ENCODE measurements at places on chromosomes 2 and 18.

GRCh38 chr2:100222844-100223243, 80.5 kb upstream of the AFF3 start:
- H3K27me3 ChIP-seq: no peaks in the 10 kb centered on the region
- H3K36me3 ChIP-seq: no peaks in the 10 kb centered on the region
- no peak overlapping the region for H3K27ac ChIP-seq
- no peak for DNase-seq

GRCh38 chr2:149799013-149799705, 211.6 kb upstream of the MMADHC start:
- H3K36me3 ChIP-seq: no peaks in the 10 kb centered on the region
- no peak overlapping the region for H3K27ac ChIP-seq
- no peaks in the 10 kb centered on the region for H3K4me1 ChIP-seq
- DNase-seq: peak; percentile 6
- no peaks in the 10 kb centered on the region for H3K27me3 ChIP-seq
- no peak overlapping the region for H3K4me3 ChIP-seq

DNA sequence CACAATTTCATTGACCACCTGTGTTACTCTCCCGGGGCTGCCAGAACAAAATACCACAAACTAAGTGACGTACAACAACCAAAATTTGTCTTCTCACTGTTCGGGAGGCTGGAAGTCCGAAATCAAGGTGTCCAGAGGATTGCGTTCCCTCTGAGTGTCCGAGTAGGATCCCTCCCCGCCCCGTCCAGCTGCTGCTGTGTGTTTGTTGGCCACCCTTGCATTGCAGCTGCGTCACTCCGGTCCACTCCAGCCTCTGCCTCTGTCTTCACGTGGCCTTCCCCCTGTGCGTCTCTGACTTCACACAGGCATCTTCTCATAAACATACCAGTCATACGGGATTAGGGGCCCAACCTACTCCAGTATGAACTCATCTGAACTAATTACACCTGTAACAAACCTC, 251.8 kb upstream of the SMIM21 start:
- no peak overlapping the region for H3K27ac ChIP-seq
- no peaks in the 10 kb centered on the region for H3K36me3 ChIP-seq
- DNase-seq: peak; percentile 7

DNA sequence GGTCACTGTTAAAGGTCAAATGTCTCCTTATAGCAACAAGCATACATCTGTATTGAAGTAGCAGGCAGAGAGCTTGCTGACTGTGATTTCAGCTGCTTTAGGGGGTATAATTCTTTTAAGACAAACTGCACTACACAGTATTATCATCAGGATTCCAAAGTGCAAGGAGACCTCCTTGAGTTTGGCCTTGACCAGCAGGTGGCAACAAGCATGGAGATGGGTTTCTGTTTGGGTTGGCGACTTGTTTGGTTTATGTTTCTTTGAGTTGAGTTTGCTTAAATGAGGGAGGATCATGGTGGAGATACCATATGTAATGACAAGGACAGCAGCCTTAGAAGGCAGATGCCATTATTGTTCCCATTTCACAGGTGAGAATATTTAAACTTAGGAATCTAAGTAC, 681.0 kb upstream of the ID2 start:
- H3K4me3 ChIP-seq: no peak overlapping the region
- peak; percentile 11 for DNase-seq
- H3K27me3 ChIP-seq: no peaks in the 10 kb centered on the region
- no peak overlapping the region for H3K27ac ChIP-seq
- no peaks in the 10 kb centered on the region for H3K4me1 ChIP-seq

- no peak for DNase-seq
- no peaks in the 10 kb centered on the region for H3K27me3 ChIP-seq
- no peaks in the 10 kb centered on the region for H3K36me3 ChIP-seq
- H3K27ac ChIP-seq: no peak overlapping the region
- no peaks in the 10 kb centered on the region for H3K4me1 ChIP-seq
These were observed 10.2 kb upstream of the ALPP start for GRCh38 chr2:232368311-232368731.

DNA sequence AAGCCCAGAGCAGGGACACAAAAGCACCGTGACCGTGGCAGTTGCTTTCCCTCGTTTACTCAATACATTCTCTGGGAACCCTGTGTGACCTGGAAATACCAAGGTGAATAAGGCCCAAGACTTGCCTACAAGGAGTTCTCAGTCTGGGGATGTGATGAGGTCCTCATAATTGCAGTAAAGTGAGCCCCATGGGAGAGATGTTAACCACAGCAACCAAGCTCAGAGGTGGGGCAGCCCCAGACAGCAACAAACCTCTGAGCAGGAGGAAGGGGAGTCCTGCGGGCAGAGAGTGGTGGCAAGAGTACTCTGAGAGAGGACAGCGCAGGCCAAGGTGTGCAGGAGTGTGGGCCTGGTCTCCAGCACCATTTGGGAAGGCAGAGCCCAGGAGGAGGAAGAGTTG, 91.6 kb downstream of the TTC32 start:
- no peak for DNase-seq
- H3K36me3 ChIP-seq: no peaks in the 10 kb centered on the region
- no peak overlapping the region for H3K4me3 ChIP-seq
- H3K4me1 ChIP-seq: no peaks in the 10 kb centered on the region
- H3K27me3 ChIP-seq: no peaks in the 10 kb centered on the region
- H3K27ac ChIP-seq: no peak overlapping the region

- H3K4me3 ChIP-seq: no peak overlapping the region
- H3K36me3 ChIP-seq: no peaks in the 10 kb centered on the region
- no peaks in the 10 kb centered on the region for H3K27me3 ChIP-seq
- DNase-seq: no peak
- H3K27ac ChIP-seq: no peak overlapping the region
- H3K4me1 ChIP-seq: no peaks in the 10 kb centered on the region
These were observed 86.3 kb upstream of the FSHR start for GRCh38 chr2:49240608-49241007.

DNA sequence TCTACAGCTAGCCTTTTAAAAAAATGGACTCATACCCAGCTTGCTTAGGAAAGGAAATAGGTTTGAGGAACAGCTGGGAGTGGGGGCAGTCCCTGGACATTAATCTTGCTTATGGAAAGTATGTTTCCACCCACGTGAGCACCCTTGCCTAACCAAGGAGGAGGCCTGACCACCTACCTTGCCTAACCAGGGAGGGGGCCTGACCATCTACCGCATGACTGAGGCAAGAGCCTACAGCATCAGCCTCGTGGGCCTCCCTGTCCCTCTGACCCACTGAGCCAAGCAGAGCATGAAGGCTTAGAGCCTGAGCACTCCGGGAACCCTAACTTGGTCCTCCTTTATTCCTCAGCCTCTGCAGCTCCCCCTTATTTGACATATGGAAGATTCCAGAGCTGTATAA, 20.2 kb downstream of the PRKAG3 start:
- no peak overlapping the region for H3K27ac ChIP-seq
- peaks cover 12% of the 10 kb centered on the region for H3K36me3 ChIP-seq
- no peaks in the 10 kb centered on the region for H3K27me3 ChIP-seq

GRCh38 chr2:49426996-49427395, 272.7 kb upstream of the FSHR start:
- H3K4me1 ChIP-seq: no peaks in the 10 kb centered on the region
- H3K4me3 ChIP-seq: no peak overlapping the region
- no peak overlapping the region for H3K27ac ChIP-seq
- H3K36me3 ChIP-seq: no peaks in the 10 kb centered on the region
- no peaks in the 10 kb centered on the region for H3K27me3 ChIP-seq
- DNase-seq: no peak

DNA sequence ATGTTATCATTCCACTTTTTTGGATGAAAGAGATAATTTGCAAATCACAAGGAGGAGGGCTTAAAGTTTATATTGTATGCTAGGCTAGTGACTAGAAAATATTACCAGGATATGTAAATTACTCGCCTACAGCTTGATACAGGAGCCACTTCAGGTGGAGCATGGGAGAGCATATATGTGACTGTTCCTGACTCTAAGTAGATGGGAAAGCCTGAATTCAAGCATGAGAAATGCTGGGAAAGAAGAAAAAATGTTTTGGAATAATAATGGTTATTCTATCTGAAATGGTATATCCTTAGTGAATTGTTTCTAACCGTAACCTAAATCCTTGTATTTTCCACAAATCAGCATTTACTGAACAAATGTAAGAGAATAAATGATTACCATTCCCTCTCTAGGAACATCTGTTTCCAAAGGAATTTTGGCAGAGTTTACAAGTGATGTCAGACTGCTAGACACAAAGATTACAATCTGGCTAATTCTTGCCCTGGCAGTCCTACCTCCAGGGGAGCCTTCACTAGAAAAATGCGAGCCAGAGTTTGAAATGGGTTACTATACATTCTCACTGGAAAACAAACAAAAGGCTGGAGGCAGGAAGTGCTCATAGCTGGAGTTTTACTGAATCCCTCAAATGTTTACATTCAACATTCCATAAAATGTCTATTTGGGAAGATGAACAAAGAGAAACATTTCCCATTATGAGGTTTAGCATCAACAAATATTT, 129.4 kb upstream of the MAPRE2 start:
- H3K4me3 ChIP-seq: no peak overlapping the region
- H3K27ac ChIP-seq: no peak overlapping the region
- H3K4me1 ChIP-seq: peaks cover 3% of the 10 kb centered on the region
- H3K27me3 ChIP-seq: no peaks in the 10 kb centered on the region
- peak; percentile 15 for DNase-seq
- no peaks in the 10 kb centered on the region for H3K36me3 ChIP-seq

GRCh38 chr18:5961828-5962150, 66.5 kb upstream of the TMEM200C start:
- no peaks in the 10 kb centered on the region for H3K36me3 ChIP-seq
- no peak overlapping the region for H3K4me3 ChIP-seq
- H3K4me1 ChIP-seq: no peaks in the 10 kb centered on the region
- no peaks in the 10 kb centered on the region for H3K27me3 ChIP-seq
- H3K27ac ChIP-seq: no peak overlapping the region
- DNase-seq: no peak

DNA sequence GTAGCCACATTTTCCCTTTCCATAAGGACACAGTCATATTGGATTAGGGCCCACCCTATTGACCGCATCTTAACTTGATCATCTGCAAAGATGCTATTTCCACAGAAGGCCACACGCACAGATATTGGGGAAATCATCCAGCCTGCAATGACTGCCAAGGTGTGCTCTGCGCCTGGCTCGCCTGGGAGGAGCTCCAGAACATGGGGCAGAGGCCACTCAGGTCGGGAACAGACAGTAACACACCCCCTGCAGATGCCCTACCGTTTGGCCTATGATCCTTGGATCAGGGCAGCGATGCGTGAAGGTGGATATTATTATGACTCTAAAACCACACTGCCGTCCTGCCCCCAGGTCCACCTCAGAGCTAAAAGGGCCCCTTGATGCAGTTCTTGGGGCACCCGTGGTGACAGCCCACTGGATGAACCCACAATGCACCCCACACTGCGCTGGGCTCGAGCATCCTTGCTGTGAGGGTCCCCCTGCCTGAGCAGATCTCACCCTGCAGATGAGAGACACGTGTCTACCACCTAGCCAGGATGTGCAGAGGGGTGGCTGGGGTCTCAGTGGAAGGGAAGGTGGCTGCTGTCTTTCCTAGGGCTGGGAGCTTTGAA, 72.9 kb upstream of the ZNF516 start:
- H3K4me1 ChIP-seq: no peaks in the 10 kb centered on the region
- H3K4me3 ChIP-seq: no peak overlapping the region
- H3K27me3 ChIP-seq: no peaks in the 10 kb centered on the region
- H3K27ac ChIP-seq: no peak overlapping the region

- no peak for DNase-seq
- H3K27ac ChIP-seq: no peak overlapping the region
- no peak overlapping the region for H3K4me3 ChIP-seq
- no peaks in the 10 kb centered on the region for H3K4me1 ChIP-seq
These were observed 56.0 kb upstream of the ACAA2 start for GRCh38 chr18:49869354-49869753.

DNA sequence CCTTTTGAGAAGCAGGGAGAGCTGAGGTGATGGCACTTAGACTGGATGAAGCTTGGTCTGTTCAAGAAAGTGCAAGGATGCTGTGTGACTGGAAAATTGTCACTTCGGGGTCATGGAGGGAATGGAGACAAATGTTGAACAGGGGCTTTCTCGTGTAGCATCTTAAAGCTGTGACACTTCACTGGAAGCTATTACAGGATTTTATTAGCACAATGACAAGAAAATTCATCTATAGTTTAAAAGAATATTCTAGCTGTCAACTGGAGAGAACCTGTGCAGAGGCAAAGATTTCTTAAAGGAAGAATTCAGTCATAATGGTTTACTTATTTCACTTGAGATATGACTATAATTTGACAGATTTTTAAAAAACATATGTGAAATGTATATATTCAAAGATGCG, 963.9 kb upstream of the ZEB2 start:
- no peaks in the 10 kb centered on the region for H3K36me3 ChIP-seq
- no peak overlapping the region for H3K27ac ChIP-seq
- no peaks in the 10 kb centered on the region for H3K27me3 ChIP-seq
- no peak overlapping the region for H3K4me3 ChIP-seq
- DNase-seq: no peak
- H3K4me1 ChIP-seq: no peaks in the 10 kb centered on the region

DNA sequence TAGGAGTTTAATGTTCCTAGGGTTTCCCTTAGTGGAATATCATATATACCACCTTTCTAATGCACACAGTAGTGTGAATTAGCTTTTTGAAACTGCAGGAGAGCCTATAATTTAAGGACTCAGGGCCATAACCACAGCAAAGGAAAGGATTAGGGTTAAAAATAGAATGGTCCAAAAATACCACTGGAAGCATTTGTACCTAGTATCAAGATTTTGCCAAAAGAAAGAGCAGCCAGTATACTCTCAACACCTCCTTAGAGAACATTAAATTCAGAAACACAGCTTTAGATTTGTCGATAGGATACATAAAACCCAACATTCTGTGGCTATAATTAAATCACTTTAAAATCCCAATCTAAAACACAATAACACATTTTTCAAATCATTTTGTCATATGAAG, 634.9 kb downstream of the EPHA4 start:
- no peaks in the 10 kb centered on the region for H3K27me3 ChIP-seq
- no peaks in the 10 kb centered on the region for H3K36me3 ChIP-seq
- no peak overlapping the region for H3K27ac ChIP-seq

- no peak for DNase-seq
- H3K27me3 ChIP-seq: no peaks in the 10 kb centered on the region
- H3K36me3 ChIP-seq: no peaks in the 10 kb centered on the region
- no peak overlapping the region for H3K27ac ChIP-seq
These were observed 79.5 kb downstream of the LOXHD1 start for GRCh38 chr18:46577546-46577945.

- H3K27ac ChIP-seq: no peak overlapping the region
- no peaks in the 10 kb centered on the region for H3K4me1 ChIP-seq
- no peak overlapping the region for H3K4me3 ChIP-seq
- no peaks in the 10 kb centered on the region for H3K27me3 ChIP-seq
- H3K36me3 ChIP-seq: no peaks in the 10 kb centered on the region
- DNase-seq: no peak
These were observed 91.2 kb upstream of the ALPP start for GRCh38 chr2:232287316-232287715.

Data from small intestine (tissue), 16 donors.